ENCODE measurements at places on chromosomes 6 and 20.
A peak's percentile ranks its signal among the peaks of the same experiment; 100 is the strongest.

DNA sequence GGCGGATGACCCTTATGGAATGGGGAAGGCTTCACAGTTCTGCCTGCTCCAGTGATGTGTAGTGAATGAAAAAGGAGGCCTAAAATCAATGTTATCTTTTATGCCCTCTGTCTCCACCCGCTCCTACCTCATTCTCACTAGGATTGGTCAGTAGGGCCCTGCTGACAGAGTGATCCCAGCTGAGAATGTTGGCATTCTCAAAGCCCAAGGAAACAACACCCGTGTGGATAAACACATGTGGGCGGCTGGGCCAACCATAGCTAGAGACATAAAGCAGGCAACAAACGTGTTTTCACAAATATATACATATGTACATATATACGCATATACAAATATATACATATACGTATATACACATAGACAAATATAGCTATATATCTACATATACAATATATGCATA lies 4.5 kb downstream of the RIPK1 start:
- no peak for DNase-seq

- no peak for DNase-seq
These were observed 20.3 kb downstream of the SSR1 start for GRCh38 chr6:7292596-7293255.

GRCh38 chr20:48657426-48658197 lies 170.2 kb downstream of the PREX1 start:
- peak; percentile 38 for DNase-seq

GRCh38 chr6:135021310-135022049 lies 33.1 kb downstream of the HBS1L start:
- DNase-seq, result no peak

DNA sequence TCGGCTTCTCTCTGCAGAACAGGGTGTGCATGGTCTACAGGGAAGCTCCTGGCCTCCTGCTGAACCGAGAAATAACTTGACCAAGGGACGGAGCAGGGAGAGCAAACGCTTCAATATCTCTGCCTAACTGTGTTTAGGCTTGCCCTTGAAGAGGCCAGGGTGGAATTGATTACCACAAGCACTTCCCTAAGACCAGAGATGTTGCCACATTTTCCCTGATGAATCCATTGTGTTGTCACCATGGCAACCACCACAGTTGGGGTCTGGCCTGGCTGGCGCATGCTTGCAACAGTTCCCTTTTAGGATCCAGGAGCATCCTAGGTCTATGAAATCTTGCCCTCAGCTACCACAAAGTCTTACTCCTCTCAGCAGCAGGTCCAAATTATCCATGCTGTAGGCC lies 213.5 kb upstream of the SULF2 start:
- no peak for DNase-seq

DNA sequence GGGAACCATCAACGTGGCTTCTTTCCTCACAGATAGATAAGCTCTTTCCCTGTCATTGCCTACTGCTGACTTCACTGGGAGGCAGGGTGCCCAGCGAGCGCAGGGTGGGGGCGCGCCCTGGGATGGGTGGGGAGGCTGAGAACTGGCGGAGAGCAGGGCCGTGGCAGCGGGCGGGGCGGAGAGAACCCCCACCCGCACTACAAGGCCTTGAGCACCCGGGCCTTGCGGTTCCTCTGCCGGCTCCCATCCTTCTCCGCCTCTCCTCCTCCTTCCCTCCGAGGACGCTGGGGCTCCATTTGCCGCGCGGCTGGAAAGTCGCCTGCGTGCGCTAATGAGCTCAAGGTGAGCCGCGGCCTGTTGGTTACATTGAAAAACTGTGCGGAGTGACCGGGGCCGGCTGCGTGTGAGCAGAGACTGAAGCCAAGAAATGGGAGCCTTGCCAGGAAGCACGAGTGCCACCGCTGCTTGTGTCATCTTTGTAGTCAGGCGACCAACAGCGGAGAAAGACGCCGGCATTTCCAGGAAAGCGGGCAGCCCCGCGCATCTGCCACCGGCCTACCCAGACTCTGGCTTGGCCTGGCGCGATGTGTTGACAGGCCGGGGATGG lies 963.5 kb upstream of the SLC35B3 start:
- no peak for DNase-seq

GRCh38 chr20:14576196-14576877 lies 238.9 kb upstream of the FLRT3 start:
- no peak for DNase-seq

Measured in stimulated activated CD4-positive, alpha-beta T cell treated with anti-CD3 and anti-CD28 coated beads, Interleukin-1b, Interleukin-23, amount 100 ng/mL, for 4 hours (primary cell).